C1 segment of cervical spinal cord (tissue), 14 donors: ENCODE measurements at places on chromosomes 3 and 15.

DNA sequence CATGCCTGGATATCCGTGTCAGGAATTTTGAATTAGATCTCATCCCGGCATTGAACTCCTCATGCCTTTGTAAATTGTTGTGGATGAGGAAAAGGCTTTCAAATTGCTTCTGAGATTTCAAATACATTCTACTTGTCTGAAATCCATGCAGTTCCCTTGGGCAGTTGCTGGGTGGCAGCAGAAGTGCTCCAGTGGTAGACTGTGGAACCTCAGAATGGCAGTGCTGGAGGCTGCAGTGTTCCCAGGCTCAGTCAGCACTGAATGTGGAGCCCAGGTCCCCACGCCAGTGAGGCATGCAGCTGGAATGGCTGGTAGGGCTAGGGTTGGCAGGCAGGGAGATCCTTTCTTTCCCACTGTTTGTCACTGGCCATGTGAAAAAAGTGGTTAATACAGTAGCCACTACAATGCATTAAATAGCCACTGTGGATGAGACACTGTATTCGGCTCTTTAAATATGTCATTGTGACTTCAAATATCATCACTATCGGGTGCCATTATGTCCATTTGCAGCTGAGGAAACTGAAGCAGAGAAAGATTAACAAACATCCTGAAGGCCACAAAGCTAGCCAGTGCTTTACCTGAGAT, 98.6 kb downstream of the TPRG1 start:
- DNase-seq = peak; percentile 31

GRCh38 chr15:69451951-69452691, 497 bp upstream of the RPLP1 start:
- peak; percentile 51 for DNase-seq

DNA sequence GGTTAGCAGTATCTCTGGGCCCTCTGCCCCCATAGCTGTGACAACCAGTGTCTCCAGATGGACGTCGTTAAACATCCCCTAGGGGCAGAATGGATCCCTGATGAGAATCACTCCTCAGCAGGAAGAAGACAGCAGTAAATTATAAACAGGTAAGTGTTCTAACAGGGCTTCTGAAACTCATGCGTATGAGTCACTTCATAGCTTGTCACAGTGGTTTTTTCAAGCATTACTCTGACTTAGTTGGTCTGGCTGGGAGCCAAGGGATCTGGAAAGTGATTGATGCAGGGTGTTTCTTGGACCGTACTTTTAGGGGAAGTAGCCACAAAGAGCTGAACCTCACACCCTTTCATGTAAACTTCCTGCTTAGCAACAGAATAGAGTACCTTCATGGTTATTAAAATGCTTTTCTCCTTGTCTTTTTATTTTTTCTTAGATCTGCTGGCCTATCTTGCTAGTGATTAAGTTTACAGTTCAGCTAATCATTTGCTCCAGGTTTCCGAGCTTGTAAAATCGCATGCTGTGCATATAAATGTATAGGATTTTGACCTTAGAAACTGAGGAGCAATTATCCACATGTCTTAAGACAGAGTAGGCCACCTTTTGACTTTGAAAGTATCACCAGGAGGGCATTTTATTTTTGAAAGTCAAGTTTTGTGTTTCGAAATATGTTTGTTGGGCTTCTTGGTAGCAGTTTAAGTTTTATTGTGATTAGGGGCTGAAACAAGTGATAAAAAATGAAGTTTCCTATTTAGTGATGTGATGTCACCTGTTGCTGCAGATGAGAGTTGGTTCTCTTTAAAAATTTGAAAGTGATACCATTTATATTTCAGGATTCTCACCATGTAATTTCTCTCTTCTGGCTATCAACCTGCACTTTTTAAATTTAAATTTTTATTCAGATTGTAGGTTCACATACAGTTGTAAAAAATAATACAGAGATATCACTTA, 333.9 kb downstream of the PTPRG start:
- peak; percentile 55 for DNase-seq

DNA sequence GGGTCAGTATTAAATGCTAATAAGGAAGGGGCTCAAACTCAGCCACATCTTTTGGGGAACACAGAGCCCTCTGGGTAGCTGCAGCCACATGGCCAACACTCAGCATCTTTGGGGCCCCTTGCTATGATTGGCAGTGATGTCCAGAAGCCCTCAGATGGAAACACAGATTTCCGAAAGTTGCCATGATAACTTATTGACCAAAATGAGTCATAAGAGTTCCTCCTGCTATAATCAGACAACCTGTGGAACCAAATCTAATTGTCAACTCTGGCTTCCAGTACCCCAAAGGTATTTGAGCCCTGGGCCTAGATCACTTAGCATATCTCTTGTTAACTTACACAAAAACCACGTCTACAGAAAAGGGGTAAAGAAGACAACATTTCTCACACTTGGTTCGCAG, 392.2 kb downstream of the KCNH8 start:
- DNase-seq = no peak

DNA sequence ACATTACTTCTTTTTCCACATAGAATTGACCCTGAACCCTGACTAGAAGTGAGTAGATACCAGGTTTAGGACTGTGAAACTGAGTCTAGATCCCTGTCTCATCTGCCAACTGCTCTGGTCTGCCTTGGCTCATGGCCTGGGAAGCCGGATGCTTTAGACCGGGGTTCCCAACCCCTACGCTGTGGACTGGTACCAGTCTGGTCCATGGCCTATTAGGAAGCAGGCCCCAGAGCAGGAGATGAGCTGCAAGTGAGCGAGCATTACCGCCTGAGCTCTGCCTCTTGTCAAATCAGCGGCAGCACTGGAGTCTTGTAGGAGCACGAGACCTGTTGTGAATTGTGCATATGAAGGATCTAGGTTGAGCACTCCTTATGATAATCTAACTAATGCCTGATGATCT, 734.2 kb downstream of the AGBL1 start:
- no peak for DNase-seq

GRCh38 chr3:150744041-150744918, 18.7 kb downstream of the SIAH2 start:
- DNase-seq = no peak

- no peak for DNase-seq
Measured at GRCh38 chr3:187165144-187165543, 25.8 kb upstream of the RPL39L start.

DNA sequence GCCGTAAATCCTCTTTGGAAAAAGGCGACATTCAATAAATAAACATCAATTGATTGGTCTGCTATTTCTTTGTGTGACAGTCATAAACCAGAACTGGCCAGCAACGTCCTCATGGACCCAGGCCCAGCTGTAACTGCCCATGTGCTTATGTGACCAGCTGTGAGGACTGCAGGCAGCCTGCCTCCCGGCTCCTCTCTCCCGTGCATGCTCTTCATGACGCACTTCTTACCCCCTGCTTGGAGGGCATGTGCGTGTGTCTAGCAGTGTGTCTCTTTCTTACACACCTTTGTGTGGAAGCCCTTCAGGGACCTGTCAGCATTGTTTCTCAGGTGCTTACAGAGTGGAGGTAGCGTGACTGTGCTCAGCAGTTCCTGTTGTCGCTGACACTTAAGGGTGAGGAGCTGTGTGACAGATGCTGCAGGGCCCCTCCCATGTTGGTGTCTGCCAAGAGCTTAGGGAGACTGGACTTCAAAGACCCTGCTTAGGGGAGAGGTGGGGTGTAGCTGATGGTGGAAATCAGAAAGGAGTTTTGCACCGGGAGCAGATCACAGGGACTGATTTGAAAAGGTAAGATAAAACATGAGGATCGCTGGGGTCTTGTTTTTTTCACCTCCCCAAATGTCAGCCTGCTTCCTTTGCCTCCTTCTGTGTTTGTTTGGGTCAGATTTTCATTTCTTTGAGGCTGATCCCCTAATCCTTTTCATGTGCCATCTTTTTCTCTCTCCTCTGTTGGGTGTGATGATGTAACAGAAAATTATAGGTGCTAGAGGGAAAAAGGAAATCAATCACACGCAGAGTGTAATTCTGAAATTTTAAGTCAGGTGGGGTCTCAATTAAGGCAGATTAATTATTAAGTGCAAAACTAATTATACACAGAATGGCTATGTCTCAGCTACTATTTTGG, 2.1 kb downstream of the PODXL2 start:
- DNase-seq = no peak
